SK-MEL-5 (cell line): ENCODE measurements at places on chromosomes 16 and 17. TPM values are rescaled to one million over a fixed set of nuclear protein-coding genes. Genes with fewer than 3 reads are reported as not detected.
A peak's percentile ranks its signal among the peaks of the same experiment; 100 is the strongest.

DNA sequence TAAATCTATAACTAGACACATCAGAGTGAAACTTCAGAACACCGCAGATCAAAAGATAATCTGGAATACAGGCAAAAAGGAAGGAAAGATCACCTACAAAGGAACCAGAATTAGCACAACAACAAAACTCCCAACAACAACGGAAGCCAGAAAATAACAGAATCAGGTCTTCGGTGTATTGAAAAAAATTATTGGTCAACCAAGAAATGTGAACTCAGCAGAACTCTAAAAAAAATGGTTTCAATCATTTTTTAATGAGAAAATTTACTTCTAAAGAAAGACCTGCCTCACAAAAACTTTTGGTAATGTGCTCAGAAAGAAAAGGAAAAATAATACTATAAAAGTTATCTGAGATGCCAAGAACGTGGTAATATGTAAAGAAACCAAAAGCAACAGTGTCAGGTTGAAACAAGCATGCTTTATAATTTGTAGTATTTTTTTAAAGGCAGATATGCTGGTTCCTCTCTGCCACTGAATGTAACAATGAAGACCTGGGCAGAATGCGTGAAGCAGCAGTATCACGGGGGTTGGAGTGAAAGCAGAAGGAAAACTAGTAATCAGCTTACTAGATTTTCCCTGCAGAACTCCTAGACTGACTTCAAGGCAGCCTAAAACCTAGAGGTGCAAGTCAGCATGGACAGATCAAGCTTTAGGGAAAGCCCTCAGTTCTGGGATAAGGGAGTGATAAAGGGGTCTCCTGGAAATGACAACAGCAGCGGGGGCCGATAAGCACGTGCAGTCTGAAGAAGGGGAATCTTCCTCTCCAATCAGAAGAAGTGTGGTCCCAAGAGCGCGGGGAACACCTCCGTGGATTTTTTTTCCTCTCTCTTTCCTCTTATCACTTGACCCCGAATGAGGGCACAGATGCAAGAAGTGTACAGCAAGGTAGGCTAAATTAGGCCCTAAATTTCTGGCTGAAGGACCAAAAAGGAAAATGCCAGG is 80.9 kb upstream of the TEKT1 start:
- no peak for DNase-seq

Gene OR3A3
- not detected in 2 replicates for total RNA-seq

DNA sequence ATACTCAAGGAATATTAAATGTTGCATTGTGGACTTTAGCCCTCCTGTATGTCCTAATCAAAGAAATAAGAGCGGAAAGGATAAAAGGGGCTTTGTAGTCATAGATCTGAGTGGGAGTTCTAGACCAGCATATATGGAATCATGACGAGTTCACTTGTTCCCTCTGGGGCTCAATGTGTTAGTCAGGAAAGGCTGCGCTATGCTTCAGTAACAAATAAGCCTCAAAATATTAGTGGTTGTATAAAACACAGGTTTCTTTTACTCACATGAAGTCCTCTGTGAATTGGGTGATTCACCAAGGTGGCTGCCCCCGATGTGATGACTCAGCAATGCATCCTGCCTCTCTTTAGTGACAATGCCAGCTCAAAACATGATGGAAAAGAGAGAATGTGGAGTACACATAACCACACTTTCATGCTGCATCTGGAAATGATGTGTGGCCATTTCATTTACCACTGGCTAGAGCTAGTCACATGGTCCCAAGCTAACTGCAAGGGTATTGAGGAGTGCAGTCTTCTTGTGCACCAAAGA is 63.3 kb upstream of the IRX5 start:
- no peak for DNase-seq

DNA sequence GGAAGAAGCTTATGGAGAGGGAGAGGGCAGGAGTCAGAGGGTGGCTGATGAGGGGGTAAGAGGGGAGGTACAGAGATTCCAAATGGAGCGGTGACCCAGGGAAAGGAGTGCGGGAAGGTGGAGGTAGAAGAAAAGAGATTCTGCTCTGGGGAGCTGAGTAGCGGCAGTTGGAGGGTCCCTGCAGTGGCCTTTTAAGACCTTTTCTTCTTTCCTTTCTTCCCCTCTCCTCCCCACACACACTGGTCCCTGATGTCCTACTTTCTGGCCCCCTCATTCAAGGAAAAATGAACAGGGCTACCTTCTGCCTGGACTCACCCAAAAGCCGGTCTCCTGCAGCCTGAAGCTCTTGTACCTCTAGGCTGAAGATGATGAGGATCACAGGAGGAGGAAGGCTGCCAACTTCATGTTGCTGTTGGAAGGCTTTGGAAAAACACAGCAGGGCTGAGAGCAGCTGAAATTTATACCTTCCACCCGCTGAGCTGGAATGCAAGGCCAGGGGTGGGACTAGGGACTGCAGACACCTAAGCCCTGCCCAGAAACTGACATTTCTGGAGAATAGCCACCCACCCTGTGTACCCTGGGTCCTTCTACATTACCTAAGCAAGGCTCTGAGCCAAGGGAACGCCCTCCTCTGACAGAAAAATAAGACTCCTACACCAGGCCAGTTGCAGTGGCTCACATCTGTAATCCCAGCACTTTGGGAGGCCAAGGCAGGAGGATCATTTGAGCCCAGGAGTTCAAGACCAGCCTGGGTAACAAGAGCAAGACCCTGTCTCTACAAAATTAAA is 9.4 kb upstream of the HEATR6 start:
- no peak for DNase-seq

Gene SLC5A11
- 0.05 TPM in 1 of 2 replicates, not detected in the other for total RNA-seq

Gene CDRT15
- total RNA-seq, result not detected in 2 replicates

DNA sequence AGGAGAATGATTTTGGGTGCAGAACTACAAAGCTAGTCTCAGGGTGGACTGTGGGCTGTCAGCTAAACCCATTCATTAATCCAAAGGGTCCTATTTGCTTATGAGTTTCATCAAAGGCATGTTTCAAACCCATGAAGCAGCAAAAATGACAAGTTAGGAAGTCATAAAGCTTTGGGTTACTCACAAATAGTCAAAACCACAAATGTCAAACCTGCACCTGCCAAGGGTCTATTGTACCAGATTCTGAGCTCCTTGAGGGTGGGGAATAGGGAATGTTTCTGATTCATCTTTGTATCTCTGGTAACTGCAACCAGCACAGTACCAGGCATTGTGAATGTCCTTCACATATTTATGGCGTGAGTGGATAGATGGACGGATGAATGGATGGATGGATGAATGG is 317.7 kb downstream of the MAF start:
- DNase-seq, result no peak

DNA sequence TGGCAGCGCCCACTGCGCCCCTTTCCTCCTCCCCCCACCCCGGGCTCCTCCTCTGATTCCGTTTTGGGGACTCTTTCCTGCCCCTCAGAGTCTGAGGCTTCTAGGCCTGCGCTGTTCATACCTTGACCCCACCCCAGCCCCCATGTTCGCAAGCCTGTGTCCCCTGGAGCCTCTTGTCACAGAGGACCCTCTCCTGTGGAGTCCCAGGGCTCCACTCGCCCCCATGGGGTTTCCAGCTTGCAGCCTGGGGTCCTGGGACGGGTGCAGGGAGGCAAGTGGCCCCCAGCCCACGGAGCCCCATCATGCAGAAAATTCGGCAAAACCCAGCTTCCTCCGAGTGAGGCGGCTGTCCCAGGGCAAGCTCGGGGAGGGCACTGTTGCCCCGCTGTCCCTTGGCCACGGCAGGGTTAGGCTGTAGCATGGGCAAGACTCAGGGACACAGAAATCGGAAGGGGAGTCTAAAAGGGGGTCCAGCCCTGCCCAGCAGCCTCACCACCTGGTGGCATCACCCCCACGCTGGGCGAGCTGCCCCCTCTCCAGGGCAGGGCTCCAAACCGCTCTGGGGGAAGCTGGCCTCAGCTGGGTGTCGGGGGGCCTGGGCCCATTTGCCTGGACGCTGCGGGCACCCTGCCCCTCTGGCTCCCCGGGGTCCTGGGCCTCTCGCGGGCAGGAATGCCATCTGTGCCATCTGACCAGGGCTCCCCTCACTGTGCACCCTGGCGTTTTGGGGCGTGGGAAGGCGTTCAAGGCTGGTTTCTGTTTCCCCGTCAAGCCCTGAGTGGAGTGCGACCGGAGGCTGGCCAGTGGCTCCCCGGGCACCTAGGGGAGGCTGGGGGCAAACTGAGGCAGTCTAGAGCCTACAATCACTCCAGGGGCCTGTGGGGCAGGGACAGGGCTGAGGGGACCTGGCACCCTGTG is 11.5 kb upstream of the BAHCC1 start:
- DNase-seq, result peak; percentile 55

- DNase-seq, result no peak
Measured at GRCh38 chr16:50606431-50607050, 58.3 kb downstream of the NKD1 start.

DNA sequence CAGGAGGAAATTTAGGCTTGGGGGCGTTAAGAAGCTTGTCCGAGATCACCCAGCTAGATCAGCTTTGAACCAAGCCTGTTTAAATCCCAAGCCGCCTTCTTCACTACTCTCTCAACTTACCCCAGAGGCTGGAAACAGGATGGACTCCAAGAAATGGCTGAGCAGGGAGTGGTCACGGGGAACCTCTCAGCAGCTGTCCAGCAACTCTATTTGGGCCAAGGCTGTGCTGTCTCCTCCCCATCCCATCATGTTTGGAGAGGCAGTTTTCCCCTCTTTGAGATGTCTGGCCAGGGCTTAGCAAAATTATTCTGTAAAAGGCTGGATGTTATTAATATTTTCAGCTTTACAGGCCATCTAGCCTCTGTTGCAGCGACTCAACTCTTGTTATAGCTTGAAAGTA is 305.7 kb downstream of the RBFOX1 start:
- no peak for DNase-seq

GRCh38 chr17:65901394-65901793 is 290.5 kb downstream of the CEP112 start:
- DNase-seq, result no peak

- DNase-seq, result no peak
Measured at GRCh38 chr17:57186226-57187019, 69.9 kb upstream of the MSI2 start.

- DNase-seq, result no peak
Measured at GRCh38 chr17:43877451-43878155, 29.7 kb downstream of the MPP2 start.

DNA sequence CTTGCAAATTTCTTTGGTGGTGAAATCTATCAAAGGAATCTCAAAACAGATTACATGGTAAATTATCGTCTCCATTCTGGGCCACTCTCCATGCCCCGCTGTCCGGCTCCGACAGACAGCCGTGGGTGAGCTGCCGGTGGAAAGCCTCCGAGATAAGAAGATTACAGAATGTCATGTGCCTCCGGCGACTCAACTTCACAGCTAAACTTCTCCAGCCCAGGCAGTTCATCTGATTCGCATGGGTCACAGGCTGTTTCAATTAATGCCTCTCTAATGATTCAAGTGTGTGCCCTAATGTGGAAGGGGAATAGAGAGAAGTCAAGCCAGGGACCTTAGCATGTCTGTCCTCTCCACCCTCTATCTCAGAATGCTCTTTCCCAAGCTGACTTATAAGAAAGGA is 520.8 kb upstream of the ZFHX3 start:
- DNase-seq, result no peak

Gene EFNB3
- 2.8 and 3.7 TPM in 2 replicates for total RNA-seq

DNA sequence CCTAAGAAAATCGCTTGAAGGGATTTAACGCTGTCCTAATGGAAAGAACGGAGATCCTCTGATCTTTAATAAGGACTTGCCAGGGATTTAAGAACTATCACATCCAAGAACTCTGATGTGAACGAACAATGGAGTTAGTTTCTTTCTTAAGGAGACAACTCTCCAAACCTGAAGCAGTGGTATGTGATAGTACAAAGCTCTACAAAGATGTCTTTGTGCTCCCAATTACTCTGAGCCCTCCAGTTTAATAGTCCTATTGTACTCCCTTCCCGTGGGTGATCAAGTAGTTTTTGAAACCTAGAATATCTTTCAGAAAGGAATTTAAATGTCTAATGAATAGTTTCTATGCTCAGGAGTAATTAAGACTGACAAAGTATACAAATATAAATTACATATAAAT is 123.8 kb downstream of the FTO start:
- DNase-seq, result peak; percentile 93

Gene MT4
- total RNA-seq, result not detected in 2 replicates

Gene ITGB4
- 0.05 TPM in 1 of 2 replicates, not detected in the other for total RNA-seq

Gene CTF1
- total RNA-seq, result 0.13 and 0.29 TPM in 2 replicates

DNA sequence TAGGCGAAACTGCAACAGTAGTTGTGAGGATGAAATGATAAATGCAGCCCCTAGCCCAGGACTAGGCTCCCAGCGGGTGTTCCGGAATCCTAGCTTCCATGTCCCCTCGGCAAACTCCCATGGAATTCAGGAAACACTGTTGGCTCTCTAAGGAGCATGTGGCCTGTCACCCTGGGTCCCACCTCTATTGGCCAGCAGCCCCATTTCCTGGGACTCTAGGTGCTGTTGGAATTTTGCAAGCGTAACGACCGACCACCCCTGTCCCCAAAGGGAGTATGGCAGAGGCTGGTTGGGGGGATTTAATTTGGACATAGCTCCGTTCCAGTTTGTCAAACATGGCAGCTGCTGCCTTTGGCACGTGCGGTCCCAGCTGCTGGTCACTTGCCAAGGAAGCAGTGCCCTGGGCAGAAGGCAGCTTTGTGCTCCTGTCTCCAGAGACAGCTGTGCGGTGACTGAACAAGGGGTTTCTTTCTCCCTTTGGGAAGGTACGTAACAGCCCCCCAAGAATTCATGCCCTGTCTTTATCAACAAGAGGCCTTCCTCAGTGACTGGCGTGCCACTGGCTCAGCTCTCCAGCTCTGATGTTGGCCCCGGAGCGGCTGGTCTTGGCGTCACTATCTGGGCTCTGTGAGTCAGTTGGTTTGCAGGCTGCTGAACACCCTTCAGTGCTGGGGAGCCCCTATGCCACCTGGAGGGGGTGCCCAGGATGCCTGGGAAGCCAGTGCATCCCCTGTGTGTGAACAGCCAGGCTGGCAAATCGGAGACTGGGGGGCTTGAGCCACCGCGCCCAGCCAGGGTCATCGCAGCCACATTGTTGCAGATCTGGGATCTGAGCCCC is 235.2 kb upstream of the TNRC6C start:
- DNase-seq, result no peak

DNA sequence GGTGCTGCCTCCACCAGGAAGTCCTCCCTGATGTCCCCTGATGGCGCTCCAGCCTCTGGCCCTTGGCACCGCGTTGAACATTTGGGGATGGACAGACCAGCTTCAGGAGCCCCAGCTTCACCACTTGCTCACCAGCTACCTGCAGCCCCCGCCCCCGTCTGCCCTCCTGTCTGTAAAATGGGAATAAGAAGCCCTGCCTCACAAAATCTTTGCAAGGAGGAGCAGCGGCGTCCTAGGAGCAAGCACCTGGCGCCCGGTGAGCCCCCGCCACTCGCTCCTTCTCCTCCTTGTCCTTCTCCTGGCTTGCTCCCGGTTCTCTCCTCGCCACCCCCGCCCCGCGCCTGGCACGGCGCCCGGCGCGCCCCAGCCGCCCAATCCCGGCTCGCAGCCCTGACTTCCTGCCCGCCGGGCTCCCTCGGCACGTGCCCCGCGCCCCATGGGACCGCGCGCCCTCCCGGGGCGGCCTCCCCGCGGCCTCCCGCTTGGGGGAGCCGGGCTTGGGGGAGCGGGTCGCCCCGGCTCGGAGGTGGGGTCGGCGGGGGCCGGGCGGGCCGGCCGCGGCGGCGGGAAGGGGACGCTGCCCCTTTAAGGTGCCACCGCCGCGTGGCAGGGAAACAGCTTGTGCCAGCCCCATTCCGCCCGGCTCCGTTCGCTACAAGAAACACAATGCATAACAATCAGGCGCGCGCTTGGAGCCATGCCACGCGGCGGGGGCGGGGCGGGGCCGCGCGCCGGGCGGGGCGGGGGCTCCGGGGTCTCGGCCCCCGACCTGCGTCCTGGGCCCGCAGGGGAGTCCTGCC is 9.1 kb upstream of the PPP1R1B start:
- peak; percentile 73 for DNase-seq
